Caki2 (cell line): ENCODE measurements at places on chromosomes 2 and 18.

- no peak for DNase-seq
These were observed 15.3 kb downstream of the YPEL5 start for GRCh38 chr2:30161929-30162706.

GRCh38 chr18:68035774-68036522 lies 519.4 kb upstream of the DSEL start:
- DNase-seq = no peak

- peak; percentile 50 for DNase-seq
These were observed at the start of gene TFCP2L1 for GRCh38 chr2:121284463-121285449. Gene TFCP2L1, minus strand, starts transcription at chr2:121285202. Its CDS starts 93 bp downstream, at chr2:121285109.

- peak; percentile 60 for DNase-seq
These were observed 493.2 kb upstream of the FANCL start for GRCh38 chr2:58734365-58734764.

DNA sequence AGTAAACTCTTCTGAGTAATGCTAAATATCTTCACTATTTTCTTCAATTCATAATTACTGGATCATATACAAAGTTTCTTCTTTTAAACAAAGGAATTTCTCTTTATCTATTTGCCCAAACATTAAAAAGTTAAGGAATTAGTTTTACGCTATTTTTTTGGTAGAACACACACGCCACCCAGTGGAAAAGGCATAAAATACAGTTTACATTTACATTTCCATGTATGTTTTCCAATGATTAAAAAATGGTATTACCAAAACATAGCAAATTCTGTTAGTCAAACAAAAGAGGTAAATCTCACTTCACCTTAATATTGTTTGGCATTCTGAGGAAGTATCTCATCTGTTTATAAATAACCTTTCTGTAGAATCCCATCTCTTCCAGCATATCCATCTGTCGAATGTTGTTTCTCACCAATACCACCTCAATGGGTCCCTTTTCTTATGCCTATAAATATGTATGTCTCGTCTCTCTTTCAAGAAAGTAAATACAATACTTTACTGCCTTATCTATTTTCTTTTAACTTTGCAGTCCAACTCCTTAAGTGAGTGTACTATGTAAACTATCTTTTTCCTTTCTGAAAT lies 7.2 kb downstream of the BOLL start:
- DNase-seq = peak; percentile 6

DNA sequence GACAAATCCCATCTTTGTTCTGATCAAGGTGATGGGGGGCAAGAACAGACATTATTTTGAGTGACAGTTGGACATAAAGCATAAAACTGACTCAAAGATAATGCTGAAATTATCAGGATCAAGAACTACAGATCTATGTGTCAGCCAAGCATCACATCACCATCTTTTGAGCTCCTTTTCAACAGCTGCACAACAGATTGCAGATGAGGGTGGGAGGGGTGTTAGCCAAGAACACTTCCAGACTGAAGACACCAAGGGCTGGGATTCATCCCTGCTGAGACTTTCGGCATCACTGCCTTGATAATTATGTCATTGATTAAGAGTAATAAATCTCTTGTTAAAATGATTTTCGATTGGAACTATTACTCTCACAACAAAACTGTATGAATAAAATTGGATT lies 191.5 kb upstream of the NETO1 start:
- DNase-seq = no peak

GRCh38 chr2:52810460-52810859 lies 957.1 kb upstream of the CHAC2 start:
- peak; percentile 23 for DNase-seq

- DNase-seq = no peak
These were observed 101.5 kb upstream of the GALNT5 start for GRCh38 chr2:157155992-157156391.

- no peak for DNase-seq
These were observed 13.4 kb downstream of the NEDD4L start for GRCh38 chr18:58057291-58057965.

- DNase-seq = no peak
These were observed 152.9 kb upstream of the MMADHC start for GRCh38 chr2:149740490-149740889.

DNA sequence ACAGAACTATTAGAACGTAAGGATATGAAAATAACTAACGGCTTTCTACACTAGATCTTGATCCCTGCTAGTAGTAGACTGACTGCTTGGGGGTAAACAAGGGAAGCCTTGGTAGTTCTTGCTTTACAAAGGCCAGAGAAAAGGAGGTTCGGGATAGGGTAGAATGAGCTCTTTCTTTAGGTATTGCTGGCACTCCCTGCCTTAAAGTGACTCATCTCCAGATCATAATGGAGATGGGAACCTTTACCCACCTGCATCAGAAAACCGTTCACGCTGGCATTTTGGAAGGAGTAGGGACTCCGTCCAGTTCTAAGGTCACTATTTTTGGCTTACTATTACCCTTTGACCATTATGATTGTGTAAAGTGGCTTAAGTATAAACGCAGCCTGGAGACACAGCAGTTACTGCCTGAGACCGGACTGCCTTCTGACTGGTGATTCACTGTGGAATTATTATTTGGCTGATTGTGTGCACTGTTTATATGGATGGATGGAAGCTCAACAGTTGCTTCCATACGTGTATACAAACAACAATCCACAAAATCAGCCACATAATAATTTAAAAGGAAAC lies 482.5 kb downstream of the STK39 start:
- DNase-seq = no peak

GRCh38 chr2:136023416-136023815 lies 38.0 kb upstream of the DARS1 start:
- DNase-seq = no peak

GRCh38 chr2:42848265-42848664 lies 55.9 kb upstream of the HAAO start:
- no peak for DNase-seq
